RWPE1 (cell line): ENCODE measurements at places on chromosomes 16 and 17.

DNA sequence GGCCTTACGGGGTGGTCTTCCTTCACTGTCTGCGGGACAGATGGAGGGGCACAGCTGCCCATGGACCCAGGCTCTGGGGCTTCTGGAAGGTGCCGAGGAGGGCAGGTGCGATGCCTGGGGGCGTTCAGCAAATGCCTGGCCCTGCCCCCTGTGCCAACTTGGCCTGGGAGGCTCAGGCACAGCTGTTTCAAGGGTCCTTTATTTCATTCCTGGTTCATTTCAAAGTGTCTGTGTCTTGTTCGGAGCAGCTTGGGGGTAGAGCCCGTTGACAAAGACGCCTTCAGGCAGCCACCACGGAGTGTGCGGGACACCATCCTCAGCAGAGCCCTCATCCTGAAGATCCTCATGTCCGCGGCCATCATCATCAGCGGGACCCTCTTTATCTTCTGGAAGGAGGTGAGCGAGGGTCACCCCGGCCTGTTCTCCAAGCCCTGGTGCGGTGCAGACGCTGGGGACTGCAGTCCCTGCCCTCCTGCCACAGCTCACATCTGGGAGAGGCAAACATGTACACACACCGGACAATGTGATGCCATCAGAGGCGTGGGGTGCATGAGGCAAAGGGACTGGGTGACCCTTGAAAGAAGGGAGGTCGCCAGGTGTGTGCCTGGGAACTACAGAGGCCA lies 43.9 kb downstream of the MEAK7 start:
- DNase-seq, result no peak

DNA sequence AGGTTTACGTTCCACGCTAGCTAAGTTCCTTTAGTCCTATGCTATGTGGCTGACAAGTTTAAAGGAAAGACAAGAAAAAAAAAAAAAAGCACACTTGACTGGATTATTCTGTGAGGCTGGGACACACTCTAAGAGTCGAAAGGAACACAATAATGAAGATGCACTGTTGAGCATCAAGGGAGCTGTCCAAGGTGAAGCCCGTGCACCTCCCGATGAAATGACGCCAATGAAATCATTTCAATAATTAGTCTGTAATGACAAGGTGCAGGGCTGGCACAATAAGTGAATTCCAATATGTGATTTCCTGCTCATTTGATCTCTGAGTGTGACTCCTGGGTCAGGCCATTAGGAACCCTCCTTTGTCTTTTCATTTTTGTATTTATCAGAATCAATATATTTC lies 232.9 kb downstream of the CDH13 start:
- DNase-seq, result no peak

DNA sequence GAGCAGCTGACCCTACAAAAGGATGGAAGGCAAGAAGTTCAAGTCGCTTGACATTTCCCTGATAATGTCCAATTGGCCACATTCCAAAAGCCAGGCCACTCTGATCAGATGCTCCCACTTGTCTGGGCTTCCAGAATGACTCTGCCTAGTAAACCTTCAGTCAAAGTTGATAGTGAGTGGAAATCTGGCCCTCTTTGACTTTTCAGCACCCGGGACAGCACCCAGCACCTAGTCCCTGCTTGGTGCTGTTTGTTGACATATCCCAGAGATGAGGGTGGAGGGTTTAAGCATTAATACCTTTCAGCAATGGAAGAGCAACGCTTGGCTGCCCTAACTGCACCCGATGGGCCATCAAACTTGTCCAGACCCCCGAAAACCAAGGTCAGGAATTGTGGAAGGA lies 131.3 kb downstream of the AIPL1 start:
- DNase-seq, result peak; percentile 41

DNA sequence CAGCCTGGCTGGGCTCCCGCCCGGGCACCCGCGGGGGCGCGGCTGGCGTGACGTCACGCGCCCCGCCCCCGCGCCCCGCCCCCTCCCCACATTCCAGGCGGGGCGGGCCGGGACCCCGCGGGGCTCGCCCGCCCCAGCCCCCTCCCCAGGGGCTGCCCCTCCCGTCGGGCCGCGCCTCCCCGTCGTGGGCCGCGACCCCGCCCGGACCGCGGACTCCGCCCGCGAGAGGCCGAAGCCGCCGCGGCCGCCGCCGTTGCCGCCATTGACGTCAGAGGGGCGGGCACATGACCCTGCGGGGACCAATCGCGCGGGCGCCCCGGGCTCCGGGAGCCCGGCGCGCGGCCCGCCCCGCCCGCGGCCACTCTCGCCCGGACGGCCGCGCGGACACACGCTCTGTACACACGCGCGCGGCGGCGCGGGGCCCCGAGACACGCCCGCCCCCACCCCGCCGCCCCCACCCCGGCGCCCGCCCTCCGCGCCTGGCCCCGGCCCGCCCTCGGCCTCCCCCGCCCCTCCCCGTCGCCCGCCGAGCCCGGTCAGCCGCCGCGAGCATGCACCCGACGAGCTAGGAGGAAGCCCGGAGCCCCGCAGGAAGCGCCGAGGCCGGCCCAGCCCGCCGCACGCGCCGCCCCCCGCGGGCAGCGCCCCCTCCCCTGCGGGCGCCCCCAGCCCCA lies at the start of gene CMIP:
Gene CMIP (plus strand): TSS at position 361 of the 674 bp plus-strand sequence.
- DNase-seq, result peak; percentile 93

GRCh38 chr16:77344341-77344740 lies 90.5 kb downstream of the ADAMTS18 start:
- DNase-seq, result no peak
